ENCODE measurements at places on chromosomes 12 and 14.

DNA sequence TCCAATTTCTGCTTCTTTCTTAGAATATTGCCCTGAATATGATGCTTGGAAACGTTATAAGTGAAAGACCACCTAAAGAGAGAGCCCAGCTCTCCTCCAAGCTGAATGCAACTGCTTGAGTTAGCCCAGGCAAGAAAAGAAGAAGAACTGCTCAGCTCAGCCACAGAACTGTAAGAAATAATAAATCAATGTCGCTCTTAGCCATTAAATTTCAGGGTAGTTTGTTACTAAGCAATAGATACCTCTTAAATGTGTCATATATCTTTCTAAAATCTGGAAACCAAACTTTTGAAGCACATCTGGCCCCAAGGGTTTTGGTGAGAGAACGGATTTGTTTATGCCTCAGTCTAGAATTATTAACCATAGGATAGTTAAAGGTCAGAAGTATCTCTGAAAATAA lies 50.4 kb downstream of the SLC6A15 start:
- no peak for DNase-seq

DNA sequence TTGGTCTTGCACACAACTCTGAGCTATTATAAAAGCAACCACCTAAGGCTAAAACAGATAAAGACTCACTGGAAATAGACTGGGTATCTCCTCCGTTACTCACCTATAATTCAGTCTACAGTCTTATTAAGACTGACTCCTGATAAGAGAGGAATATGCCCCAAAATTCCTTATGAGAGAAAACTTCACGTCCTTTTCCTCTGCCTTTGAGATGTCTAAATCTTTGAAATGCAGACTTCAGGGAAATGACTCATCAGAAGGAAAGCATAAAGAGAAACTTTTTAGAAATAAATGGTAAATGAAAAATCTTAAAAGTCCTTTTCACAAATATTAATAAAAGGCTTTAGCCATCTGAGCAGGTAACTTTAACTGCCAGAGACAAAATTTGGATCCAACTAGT lies 187.5 kb upstream of the RTL1 start:
- DNase-seq = no peak

GRCh38 chr14:96579855-96580254 lies 77.7 kb downstream of the PAPOLA start:
- no peak for DNase-seq

DNA sequence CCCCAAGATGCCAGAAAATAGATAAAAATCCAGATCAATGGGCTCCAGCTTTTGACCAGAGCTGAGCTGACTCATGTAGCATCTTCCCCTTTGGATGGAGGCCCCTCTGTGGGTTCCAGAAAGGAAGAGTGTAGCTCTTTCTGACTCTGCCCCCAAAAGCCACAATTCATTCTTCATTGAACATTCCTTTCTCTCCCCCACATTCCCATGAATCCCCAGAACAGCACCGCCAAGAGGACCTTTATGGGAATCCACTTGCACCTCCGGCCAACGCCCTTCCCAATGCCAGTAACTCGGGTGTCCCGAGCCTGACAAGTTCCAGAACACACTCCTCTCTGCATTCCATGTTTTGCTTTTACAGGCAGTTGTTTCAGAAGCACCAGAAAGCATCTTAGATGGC lies 210.6 kb upstream of the DIO3 start:
- DNase-seq = no peak

- no peak for DNase-seq
Observed at GRCh38 chr12:79020106-79020505, 155.5 kb downstream of the SYT1 start.

DNA sequence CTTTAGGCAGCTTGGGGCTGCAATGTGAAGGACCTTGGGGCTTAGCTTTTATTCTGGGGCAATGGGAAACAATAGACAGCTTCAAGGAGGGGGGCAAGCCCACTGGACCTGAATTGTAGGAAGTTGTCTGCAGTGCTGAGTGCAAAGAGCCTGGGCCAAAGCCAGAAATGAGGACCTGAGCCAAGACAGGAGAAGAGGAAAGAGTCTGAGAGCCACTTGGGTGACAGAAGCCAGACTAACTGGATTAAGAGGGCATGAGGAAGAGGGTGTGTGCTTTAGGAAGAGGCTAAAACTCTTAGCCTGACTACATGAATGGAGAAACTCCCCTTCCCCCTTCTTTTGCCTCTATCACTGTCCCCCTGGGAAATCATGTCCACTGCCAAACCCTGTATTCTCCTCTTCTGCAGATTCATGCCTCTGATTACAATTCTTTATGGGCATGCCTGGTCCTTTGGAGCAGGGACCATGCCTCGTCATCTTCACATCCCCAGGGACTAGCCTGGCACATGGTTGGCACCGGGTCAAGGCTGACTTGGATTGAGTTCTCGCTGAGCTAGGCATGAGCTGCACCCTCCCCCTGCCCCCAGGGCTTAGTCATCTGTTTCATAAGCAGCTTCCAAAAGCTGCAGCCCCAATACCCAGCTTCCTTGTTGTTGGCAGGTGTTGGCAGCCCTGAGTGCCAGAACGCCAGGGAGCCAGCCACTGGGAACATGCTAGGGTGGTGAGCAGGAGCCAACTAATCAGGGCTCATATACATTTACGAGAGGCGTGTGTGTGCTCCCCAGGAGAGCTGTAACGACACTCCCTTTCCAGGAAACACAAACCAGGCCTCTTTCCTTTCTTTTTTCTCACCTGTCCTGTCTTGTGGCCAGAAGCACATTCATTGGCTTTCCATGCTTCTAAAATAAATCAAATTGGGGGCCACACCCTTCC lies 27.7 kb upstream of the JDP2 start:
- no peak for DNase-seq

DNA sequence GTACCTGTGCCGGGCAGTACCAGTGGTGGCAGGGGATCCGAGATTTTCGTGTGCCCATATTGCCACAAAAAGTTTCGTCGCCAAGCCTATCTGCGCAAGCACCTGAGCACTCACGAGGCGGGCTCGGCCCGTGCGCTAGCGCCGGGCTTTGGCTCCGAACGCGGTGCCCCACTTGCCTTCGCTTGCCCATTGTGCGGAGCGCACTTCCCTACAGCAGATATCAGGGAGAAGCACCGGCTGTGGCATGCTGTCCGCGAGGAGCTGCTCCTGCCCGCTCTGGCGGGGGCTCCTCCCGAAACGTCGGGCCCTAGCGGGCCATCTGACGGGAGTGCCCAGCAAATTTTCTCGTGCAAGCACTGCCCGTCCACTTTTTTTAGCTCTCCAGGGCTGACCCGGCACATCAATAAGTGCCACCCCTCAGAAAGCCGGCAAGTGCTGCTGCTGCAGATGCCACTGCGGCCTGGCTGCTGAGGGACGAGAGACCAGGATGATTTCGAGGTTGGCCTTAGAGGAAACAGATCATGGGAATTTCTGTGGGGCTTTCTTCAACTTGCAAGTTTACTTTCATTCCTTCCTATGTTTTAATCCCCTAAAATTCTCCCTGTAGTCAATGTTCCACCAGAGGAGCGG lies 1.6 kb downstream of the INSM2 start:
- DNase-seq = no peak

DNA sequence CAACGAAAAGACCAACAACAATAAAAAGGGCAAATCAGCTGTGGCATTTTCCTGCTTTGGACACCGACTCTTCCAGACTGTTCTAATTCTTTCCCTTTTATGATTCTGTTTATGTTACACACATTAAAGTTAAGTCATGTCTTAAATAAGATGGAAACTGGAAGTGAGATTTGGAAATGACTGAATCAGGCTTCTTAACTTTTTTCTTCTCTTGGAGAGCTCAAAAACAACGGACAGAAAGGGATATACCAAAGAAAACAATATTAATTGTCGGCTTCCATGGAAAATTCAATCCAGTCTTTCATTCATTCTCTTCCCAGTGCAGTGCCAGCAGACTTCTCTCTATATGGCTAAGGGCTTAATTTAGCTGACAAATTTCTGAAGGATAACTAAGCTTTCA lies 214.9 kb upstream of the DDHD1 start:
- no peak for DNase-seq

DNA sequence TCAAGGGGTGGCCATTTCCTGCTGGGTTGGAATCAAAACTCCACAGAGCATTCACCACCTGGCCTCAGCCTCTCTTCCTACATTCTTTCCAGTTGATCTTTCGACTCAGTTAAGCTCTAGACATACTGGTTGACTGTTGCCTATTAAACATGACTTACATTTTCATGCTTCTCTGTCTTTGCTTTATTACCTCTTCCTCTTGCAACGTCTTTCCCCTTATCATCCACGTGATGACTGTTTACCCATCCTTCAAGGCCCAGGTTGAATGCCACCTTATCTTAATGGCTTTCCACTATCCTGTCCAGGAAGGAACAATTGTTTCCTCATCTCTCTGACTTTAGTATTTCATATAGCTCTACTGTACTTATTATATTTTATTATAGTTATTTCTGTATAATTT lies 24.4 kb upstream of the CCDC175 start:
- no peak for DNase-seq

- no peak for DNase-seq
Observed at GRCh38 chr12:94133964-94134795, 14.2 kb upstream of the PLXNC1 start.

DNA sequence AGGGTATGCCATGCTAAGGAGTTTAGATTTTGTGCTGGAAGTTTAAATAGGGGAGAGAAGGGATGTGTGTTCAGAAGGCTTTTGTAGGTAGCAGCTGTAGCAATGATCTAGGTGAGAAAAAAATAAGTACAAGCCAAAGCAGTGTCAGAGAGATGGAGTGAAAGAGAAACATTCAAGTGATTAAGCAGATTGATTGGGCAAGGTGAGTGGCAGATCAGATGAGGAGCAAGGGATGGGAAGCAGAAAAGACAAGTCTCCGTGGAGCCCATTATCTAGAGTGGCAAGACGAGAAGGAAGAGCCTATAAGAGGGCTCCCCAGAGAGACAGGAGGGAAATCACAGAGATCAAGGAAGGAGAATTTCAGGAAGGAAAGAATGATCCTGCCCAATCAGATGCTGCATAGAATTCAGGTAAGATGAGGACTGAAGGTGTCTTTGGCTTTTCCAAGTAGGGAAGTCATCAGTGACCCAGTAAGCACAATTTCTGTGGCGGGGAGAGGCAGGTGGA lies 133.5 kb downstream of the ETV6 start:
- DNase-seq = no peak

- DNase-seq = no peak
Observed at GRCh38 chr12:66837311-66837627, 158.4 kb upstream of the GRIP1 start.

DNA sequence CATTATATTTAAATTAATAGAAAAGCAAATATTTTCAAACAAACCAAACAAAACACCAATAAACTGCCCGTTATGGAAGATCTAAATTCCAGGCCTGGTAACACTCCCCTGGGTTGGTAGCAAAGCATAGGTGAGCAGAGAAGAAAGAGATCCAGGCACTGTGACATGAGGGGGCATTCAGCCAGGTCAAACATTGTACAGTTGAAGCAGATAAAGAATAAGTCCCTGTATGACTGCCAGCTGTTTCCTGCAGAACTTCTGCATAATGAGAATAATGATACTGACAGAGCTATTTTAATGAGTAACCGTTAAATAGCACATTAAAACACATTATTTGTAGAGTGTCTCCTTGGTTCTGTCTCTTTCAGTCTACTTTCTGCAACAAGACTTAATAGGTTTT lies 35.4 kb downstream of the SLC38A1 start:
- DNase-seq = no peak

GRCh38 chr14:68701001-68701741 lies 91.7 kb downstream of the ZFP36L1 start:
- no peak for DNase-seq

DNA sequence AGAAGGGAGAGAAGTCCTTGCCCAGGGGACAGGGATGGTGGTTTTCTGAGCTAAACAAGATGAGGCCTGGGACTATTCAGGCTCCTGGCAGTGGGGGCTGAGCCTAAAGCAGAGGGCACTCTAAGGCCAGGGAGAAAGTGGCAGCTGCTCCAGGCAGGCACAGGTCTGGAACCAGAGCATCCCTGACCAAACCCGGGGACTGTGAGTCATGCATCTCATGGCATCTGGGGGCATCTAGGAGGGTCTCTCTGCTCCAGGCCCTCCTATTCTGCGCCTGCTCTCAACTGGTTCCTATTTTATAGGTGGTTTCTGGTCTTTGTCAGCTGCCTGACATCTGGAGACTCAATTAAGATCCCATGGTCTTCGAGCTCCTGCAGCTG lies 11.6 kb downstream of the KRT7 start:
- no peak for DNase-seq

- DNase-seq = peak; percentile 93
Observed at GRCh38 chr14:21092273-21093011, 6.0 kb downstream of the ZNF219 start.

- no peak for DNase-seq
Observed at GRCh38 chr12:2306735-2307134, 253.9 kb downstream of the CACNA1C start.

DNA sequence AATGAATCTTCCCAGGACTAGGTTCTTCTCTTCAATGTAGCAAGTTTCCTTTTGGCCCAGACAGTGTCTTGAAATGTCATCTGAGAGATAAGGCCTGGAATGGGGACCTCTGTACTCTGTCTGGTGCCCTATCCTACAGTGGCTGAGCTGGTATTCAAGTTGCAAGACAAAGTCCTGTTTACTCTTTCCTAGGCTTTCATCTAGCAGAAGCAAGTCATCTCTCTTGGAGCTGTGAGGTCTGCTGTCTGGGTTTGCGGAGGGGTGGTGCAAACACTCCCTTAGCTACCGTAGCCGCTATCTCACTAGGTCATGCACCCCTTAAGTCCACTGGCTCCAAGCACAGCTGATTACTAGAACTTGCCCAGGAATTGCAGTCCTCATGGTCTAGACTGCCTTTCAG lies 149.7 kb upstream of the SLC16A7 start:
- no peak for DNase-seq

- no peak for DNase-seq
Observed at GRCh38 chr12:62713723-62714122, 221.2 kb downstream of the PPM1H start.

DNA sequence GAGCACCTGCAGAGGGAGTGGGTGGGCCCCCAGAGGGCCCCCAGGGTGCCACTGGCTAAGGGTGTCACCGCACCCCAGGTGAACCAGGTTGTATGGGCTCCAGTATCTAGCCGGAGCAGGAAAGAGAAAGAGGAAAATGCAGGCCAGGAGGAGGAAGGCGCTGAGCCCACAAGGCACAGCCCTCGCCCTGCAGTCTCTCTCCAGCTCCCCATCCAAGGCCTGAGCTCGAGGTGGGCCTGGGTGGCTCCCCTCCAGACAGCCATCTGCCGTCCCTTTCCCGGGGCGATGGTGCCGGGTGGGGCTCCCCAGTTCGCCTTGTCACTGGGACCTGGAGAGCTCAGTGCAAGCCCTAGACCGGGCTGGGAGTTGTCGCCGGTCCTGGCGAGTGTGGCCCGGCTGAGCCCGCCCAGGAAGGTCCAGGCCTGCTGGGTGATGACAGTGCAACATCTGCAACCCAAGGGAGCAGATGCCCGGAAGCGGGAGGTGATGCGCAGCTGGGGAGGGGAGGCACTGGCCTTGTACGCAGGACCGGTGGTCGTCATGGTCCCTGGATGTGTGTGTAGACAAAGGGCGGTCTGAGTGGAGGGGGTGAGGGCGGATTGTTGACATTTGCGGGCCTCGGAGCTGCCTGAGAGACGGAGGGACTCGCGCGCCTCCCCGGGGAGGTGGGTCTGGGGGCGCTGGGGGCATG lies 716 bp downstream of the TMEM179 start:
- DNase-seq = no peak

GRCh38 chr14:92678766-92679165 lies 69.7 kb downstream of the LGMN start:
- DNase-seq = no peak

- no peak for DNase-seq
Observed at GRCh38 chr12:15364221-15365160, 42.2 kb downstream of the PTPRO start.
